Upper lobe of right lung (tissue), 1 donor: ENCODE measurements at places on chromosomes 6 and 20. TPM values are rescaled to one million over a fixed set of nuclear protein-coding genes. Genes with fewer than 3 reads are reported as not detected.

DNA sequence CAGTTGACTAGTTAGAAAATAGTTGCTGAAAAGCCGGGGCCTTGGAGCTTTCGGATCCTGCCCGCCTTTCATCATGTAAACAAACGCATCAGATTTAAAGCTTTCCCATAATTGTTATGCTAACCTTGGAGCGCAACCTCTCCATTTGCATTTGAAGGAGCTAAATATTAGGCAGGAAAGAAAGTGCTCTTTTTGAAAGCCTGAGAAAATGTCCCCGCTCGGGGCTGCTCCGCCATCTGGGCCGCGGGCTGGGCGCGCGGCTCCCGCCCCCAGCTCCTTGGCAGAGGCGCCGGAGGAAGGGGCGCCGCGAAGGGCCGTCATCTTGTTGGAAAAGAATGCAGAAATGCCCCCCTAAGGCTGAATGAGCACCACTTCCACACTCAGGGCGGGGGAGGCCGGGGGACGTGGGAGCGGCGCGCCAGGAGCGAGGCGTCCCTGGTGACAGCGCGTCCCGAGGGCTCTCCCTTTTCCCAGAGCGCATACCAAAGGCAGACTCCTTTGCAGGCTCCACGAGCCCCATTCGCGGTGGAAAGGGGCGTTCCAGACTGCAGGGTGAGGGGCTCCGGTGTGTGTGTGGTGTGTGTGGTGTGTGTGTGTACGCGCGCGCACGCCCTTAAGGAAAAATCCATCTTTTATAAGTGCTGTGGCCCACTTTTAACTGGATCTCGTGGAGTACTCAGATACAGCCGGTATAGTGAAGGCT, 145.6 kb upstream of the ID4 start:
- no peaks in the 10 kb centered on the region for H3K36me3 ChIP-seq
- DNase-seq = no peak
- H3K4me1 ChIP-seq = no peaks in the 10 kb centered on the region
- peak overlapping the region; percentile 32 for H3K4me3 ChIP-seq
- H3K27me3 ChIP-seq = peaks cover 7% of the 10 kb centered on the region

VSX1 gene
- not detected for total RNA-seq

DNA sequence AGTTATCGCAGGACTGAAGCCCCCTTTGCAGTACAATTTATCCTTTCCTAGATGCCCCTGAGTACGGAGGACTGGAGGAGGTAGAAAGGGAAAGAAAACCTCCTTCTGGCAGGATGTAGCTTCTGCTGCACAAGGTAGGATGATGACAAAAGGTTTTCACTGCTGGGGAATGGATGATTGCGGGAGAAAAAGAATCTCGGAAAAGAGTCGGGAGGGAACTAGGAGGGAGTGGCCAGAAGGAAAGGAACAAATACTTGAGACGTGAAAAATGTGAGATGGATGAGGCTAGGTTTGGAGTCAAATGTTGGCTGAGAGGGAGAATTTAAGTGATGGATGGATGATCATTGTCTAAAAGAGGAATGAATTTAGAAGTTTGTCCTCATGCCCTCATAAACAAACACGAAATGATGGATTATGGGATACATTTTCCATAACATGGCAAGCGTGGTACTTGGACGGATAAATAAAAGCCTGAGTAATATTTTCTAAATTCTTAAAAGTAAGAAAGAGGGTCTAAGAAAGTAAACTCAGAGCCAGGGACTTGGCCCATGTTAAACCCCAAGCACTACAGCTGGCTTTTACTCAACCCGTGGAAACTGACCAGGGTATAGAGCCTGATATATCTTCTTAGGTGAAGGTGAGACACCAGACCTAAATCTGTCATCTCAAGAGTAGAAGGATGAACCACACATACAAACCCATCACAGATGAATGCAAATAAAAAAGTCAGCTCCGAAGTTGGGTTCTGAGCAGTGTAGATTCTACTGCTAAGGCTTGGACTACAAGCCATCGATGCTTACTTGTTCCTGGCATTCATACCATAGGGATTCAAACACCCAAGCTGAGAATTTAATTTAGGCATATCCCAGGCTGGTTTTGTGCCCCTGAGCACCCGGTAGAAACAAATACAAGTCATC, 72.4 kb downstream of the HFE start:
- peak overlapping the region; percentile 98 for H3K27ac ChIP-seq
- no peaks in the 10 kb centered on the region for H3K36me3 ChIP-seq
- peaks cover 9% of the 10 kb centered on the region for H3K4me1 ChIP-seq
- DNase-seq = no peak
- H3K27me3 ChIP-seq = no peaks in the 10 kb centered on the region

DNA sequence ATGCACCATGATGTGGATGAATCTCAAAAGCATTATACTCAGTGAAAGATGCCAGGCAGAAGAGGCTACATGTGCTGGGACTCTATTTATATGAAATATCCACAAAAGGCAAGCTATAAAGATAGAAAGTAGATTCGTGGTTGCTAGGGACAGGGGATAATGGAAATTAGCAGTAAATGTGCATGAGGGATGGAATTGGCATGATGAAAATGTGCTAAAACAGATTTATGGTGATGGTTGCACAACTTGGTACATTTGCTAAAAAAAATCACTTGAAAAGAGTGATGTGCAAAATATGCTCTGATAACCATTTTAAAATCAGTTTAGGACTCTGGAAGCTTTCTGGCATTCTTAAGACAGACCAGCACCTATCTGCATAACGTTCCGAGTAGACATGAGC, 61.6 kb downstream of the ALDH8A1 start:
- peaks cover 5% of the 10 kb centered on the region for H3K27me3 ChIP-seq
- no peaks in the 10 kb centered on the region for H3K36me3 ChIP-seq
- no peak for DNase-seq

GRCh38 chr6:3119040-3119723, 671 bp downstream of the BPHL start:
- H3K4me3 ChIP-seq = peak overlapping the region; percentile 77
- no peak for DNase-seq
- no peaks in the 10 kb centered on the region for H3K27me3 ChIP-seq
- H3K27ac ChIP-seq = peak overlapping the region; percentile 86

DNA sequence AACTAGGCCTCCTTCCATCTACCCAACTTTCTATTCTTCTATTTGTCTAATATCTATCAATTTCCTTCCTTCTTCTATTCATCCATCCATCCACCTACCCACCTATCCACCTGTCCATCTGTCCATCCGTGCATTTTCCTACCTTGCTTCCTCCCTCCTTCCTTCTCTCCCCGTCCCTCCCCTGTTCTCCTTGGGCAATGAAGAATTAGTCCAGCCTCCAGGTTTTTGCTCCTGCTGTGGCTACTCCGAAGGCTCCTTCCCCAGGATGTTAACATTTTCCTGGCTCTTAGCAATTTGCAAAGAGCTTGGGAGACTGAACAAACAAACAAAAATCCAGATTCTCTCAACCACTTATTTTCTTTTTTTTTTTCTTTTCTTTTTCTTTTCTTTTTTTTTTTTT, 81.6 kb downstream of the KCNB1 start:
- no peak overlapping the region for H3K4me3 ChIP-seq
- H3K4me1 ChIP-seq = peaks cover 4% of the 10 kb centered on the region
- no peak overlapping the region for H3K27ac ChIP-seq
- H3K27me3 ChIP-seq = no peaks in the 10 kb centered on the region
- no peaks in the 10 kb centered on the region for H3K36me3 ChIP-seq

- H3K36me3 ChIP-seq = no peaks in the 10 kb centered on the region
- H3K4me1 ChIP-seq = no peaks in the 10 kb centered on the region
- no peak overlapping the region for H3K4me3 ChIP-seq
These were observed 27.6 kb downstream of the BCKDHB start for GRCh38 chr6:80134065-80134464.

DNA sequence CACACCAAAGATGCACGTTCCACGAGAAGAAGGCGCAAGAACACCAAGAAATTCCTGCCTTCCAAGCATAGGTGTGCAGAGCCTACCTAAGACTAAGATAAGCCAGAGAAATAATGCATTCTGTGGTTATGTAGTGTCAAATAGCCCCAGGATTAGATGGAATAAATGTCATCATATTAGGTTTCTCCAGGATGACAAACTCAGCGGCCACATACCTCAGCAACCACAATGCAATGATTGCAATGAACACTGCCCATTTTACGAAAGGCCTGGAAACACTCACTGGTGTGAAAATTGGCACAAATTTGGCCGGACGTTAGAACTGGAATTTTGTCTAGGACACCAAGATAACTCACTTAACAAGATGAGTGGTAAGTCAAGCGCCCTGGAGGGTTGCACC, 129.7 kb downstream of the SLC22A3 start:
- H3K4me3 ChIP-seq = no peak overlapping the region
- H3K27me3 ChIP-seq = no peaks in the 10 kb centered on the region
- DNase-seq = no peak
- H3K27ac ChIP-seq = no peak overlapping the region
- H3K36me3 ChIP-seq = no peaks in the 10 kb centered on the region

DNA sequence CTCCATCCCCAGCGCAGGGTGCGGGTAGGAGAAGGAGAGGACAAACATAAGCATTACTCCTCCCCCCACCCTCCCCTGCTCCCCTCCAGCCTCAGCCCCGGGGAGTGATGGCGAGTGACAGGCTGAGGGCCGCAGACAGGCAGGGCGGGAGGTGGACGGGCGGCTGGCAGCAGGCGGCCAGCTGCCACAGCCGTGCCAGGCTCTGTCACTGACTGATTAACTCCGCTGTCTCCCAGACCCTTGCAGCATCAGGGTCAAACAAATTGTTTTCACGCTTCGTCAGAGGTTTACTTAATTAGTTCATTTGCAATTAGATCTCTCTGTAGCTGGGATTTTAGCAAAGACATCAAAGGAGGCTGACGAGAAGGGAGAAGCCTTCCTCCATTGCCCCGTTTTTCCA, 41.9 kb downstream of the FOXP4 start:
- H3K27me3 ChIP-seq = no peaks in the 10 kb centered on the region
- peaks cover 26% of the 10 kb centered on the region for H3K36me3 ChIP-seq
- no peak for DNase-seq

- H3K4me1 ChIP-seq = no peaks in the 10 kb centered on the region
- H3K27me3 ChIP-seq = no peaks in the 10 kb centered on the region
- H3K36me3 ChIP-seq = no peaks in the 10 kb centered on the region
- H3K4me3 ChIP-seq = no peak overlapping the region
- no peak for DNase-seq
These were observed 31.3 kb downstream of the TRMT6 start for GRCh38 chr20:5918856-5919625.

- no peaks in the 10 kb centered on the region for H3K27me3 ChIP-seq
- no peak for DNase-seq
- H3K4me1 ChIP-seq = no peaks in the 10 kb centered on the region
- no peak overlapping the region for H3K4me3 ChIP-seq
- no peaks in the 10 kb centered on the region for H3K36me3 ChIP-seq
- H3K27ac ChIP-seq = no peak overlapping the region
These were observed 36.4 kb upstream of the STXBP5 start for GRCh38 chr6:147167576-147168461.

CST4 gene
- not detected for total RNA-seq
